ENCODE measurements at places on chromosomes 7 and 10. TPM values are rescaled to one million over a fixed set of nuclear protein-coding genes. Genes with fewer than 3 reads are reported as not detected.

SYT15B gene
- total RNA-seq = 0.24 TPM

UPK3B gene
- not detected for total RNA-seq

AGK gene
- 20.3 TPM for total RNA-seq

ASB4 gene
- total RNA-seq = not detected

TMEM229A gene
- under 0.01 TPM for total RNA-seq

OPN4 gene
- total RNA-seq = not detected

VGF gene
- 0.91 TPM for total RNA-seq

EGR2 gene
- 23.9 TPM for total RNA-seq

SLC13A1 gene
- not detected for total RNA-seq
